Astrocyte of the hippocampus (primary cell): ENCODE measurements at places on chromosomes 12 and 14.
A peak's percentile ranks its signal among the peaks of the same experiment; 100 is the strongest.

GRCh38 chr14:77311217-77311616 is 9.5 kb downstream of the POMT2 start:
- DNase-seq = no peak

GRCh38 chr14:29236848-29237247 is 470.3 kb downstream of the FOXG1 start:
- DNase-seq = peak; percentile 77

DNA sequence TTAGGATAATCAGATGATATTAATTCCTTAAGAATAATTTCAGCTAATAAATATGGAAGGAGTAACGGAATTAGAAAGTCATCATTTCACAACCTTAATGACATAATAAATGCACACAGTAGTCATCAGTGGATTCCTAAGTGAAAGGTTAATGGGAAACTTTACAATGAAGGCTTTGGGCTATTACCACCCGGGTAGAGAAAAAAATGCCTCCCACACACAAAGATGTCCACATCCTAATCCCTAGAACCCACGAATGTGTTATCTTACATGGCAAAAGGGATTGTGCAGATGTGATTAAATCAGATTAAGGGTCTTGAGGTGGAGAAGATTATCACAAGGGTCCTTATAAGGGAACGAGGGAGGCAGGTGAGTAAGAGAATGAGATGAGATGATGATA is 5.6 kb downstream of the TMED10 start:
- DNase-seq = no peak

DNA sequence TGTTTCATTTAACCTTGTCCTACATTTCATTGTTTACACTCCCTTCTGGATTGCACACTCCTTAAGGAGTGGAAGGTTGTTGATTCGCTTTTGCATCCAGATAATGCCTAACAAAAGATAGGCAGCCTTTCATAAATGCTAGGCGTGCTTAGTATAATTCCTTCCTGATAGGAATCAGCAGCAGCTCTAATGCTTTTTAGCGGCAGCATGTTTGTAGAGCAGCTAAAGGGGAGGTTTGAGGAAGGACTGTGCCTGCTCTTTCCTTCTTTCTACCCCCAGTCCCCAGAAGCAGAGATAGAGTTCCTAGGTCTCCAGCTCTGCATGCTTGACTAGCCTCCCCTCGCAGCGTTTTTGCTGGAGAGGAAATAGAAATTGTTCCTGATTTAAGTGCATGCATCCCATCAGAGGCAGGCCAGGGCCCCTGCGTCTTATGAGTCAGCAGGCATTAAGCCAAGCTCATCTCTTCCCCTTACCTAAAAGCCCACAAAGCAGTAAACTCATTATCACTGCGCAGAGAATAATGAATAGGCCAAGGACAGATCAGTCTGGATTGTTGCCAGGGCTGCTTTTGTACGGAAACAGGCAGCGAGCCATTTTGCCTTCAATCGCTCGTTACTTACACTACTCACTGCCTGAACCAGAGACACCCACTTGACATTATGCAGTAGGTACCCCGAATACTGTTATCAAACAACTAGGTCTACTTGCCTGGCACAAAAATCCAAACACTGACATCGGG is 14.0 kb upstream of the TBPL2 start:
- peak; percentile 80 for DNase-seq

DNA sequence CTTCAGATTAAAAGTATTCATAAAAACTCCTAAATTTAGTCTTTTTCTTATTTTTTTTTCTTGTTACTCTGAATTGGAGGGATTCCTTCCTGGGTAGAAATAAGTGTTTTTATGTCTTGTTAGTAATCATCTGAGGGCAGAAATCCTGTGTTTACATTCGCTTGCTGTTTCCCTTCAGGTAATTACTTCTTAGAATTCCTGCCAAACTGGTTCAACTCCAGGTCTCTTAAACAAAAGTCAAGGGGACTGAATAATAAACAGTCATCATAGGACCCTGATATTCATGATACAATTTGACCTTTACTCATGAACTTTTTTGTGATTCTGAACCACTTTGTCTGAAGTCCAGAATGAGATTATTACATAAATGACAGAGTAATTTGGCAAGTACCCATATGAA is 843.9 kb downstream of the FLRT2 start:
- DNase-seq = no peak

- DNase-seq = peak; percentile 76
These were observed 32.6 kb upstream of the PLEKHG3 start for GRCh38 chr14:64671591-64671990.

DNA sequence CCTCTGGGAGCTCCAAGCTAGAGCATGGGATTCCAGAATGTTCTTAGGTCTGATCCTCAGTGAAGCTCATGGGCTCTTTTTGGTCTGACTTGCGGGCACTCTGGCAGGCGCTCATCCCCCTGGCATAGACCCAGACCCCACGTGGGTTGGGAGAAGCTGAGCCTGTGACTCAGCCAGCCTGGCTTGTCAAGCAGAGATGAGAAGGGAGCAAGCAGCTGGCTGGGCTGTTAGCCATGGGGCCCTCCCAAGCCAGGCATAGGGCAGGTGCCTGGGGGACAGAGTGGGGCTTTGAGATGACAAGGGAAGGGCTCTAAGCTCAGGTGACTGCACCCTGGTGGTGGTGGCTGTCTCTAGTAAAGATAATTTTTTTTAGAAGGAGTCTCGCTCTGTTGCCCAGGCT is 80.3 kb upstream of the NOS1 start:
- DNase-seq = peak; percentile 79

GRCh38 chr14:59275668-59276067 is 87.2 kb downstream of the DAAM1 start:
- DNase-seq = peak; percentile 85

DNA sequence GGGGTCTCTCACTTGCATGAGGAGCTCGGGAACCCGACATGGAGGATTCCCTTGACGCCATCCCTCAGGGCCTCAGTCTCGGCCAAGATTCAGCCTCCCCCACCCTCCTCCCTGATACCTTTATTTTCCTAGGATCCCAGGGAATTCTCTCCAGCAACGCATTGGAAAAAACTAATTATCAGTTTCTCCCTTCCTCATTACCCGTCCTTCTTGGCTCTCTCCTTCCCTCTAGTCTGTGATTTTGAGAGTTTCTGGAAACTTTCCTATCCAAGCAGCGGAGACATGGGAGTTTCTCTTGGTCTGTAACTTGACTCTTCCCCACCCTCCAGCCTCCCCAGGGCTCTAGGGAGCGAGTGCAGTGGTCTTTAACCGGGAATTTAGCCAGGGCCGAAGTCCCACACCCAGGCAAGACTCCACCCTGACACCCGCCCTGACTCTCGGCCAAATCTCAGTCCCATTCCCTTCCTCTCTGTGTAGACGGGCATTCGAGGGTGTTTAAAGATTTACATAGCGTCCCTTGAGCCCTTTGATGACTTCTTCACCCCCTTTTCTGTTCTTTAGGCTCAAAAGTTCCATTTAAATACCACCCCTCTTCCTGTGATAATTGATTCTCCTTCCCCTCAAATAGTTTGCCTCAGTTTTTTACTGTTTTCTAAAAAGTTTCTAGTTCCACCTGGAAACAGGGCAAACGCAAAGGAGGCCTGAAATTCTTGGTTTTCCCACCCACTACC is 6.7 kb downstream of the HOXC5 start:
- DNase-seq = no peak

GRCh38 chr14:80844872-80845271 is 96.7 kb downstream of the CEP128 start:
- no peak for DNase-seq

- no peak for DNase-seq
These were observed 126.6 kb downstream of the CHST11 start for GRCh38 chr12:104583301-104583700.

- peak; percentile 35 for DNase-seq
These were observed 983 bp downstream of the MYF6 start for GRCh38 chr12:80708259-80708974.

- DNase-seq = no peak
These were observed 27.1 kb upstream of the GPRC5A start for GRCh38 chr12:12864243-12864642.

DNA sequence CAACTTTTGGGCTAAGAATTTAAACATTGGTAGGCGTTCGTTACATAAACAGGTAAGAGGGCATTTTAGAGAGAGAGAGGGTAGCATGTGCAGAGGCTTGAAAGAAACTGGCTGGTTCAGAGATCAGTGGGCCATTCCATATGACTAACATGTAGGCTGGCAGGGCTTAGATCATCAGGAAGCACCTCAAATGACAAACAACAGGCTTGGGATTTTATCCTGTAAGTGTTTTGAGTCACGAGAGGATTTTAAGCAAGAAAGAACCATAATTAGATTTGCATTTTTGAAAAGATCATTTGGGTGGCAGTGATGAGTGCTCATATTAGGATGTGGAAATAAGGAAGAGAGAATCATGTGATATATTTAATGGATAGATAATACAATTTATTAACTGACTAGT is 8.7 kb upstream of the PLEKHA5 start:
- DNase-seq = no peak

- no peak for DNase-seq
These were observed 47.7 kb downstream of the MVK start for GRCh38 chr12:109621211-109621694.

DNA sequence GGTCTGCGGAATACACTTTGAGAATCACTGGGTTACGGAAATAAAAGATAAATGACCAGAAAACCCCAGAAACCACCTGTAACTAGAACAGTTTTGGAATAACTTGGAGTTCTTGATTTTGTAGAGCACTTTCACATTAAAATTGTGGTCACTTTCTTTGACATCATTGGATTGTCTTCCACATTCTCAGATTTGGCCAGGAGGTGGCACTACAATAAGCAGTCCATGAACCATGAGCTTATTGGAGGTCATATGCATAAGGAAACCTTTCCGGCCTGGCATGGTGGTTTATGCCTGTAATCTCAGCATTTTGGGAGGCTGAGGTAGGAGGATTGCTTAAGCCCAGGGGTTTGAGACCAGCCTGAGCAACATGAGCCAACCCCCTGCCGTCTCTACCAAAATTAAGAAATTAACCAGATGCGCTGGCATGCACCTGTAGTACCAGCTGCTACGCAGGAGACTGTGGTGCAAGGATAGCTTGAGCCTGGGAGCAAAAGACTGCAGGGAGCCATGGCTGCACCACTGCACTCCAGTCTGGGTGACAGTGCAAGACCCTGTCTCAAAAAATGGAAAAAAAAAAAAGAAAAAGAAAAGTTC is 107.7 kb upstream of the CAND1 start:
- DNase-seq = peak; percentile 47

- peak; percentile 54 for DNase-seq
These were observed 154.1 kb downstream of the NEDD1 start for GRCh38 chr12:97061171-97061570.

DNA sequence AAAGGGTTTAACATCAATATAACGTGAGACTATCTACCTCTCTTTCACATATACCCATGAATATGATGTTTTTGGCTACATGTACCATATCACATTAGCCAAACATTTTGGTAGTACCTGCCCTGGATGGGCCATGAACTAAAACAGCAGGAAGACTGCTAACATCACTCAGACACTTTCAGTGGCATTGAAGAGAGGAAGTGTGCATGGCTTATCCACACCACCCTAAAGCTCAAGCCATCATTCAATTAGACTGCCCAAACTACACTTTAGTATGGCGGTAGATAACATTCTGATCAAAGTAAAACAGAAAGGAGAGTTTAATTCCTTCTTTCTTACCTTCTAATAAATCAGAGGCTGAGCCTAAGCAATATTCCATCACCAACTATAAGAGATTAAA is 103.0 kb downstream of the PEBP1 start:
- no peak for DNase-seq

DNA sequence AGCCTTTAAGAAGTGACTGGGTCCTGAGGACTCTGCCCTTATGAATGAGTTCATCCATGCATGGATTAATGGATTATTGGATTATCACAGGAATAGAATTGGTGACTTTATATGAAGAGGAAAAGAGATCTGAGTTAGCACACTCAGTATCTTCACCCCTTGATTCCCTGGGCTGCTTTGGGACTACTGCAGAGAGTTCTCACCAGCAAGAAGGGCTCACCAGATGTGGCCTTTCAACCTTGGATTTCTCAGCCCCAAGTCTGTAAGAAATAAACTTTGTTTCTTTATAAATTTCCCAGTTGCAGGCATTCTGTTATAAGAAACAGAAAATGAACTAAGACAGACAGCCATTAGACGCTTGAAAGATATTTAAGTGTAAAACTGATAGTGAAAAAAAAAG is 509.2 kb downstream of the FLRT2 start:
- DNase-seq = no peak

DNA sequence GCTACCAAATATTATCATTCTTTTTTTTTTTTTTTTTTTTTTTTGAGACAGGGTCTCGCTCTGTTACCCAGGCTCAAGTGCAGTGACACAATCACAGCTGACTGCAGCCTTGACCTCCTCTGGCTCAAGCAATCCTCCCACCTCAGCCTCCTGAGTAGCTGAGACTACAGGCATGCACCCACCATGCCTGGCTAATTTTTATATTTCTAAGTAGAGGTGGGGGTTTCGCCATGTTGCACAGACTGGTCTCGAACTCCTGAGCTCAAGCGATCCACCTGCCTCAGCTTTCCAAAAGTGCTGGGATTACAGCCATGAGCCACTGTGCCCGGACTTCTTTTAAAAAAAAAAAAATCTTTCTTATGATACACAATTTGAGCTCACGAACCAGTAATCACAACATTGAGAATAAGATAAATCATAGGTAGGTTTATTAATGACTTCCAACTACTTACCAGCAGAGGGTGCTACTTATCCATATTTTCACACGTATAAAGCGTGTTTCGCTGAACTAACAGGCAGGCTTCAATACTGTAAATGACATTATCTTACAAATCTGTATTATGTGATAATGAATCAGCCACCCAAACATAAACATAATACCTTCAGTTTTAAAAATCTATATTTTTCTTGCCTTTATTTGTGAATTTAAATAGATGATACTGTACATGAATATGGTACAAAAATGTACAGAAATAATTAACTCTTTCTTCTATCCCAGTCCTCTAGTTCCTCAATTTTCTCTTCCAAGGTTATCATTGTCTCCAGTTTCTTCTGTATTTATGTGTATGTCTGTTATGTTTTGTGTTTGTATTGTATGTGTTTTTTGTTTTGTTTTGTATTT is 42.5 kb upstream of the BCAT1 start:
- peak; percentile 71 for DNase-seq

GRCh38 chr12:16349131-16349460 is 1.7 kb downstream of the MGST1 start:
- peak; percentile 76 for DNase-seq

DNA sequence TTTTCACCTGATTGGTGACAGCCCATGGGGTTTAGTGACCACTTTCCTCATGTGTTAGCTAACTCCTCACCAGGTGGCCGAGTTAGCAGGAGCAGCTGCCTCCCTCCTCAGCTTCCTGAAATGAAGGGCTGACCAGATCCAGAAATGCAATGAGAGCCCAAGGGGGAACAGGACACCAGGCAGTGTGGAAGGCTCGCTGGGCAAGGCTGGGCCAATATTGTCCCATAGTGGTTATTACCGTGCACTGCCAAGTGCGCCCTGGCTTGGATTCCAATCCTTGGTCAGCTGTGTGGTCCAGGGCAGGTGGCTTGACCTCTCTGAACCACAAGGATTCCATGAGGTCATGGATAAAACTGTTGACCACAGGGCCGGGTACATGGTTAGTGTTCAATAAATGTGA is 3.6 kb upstream of the HSPB8 start:
- no peak for DNase-seq

- DNase-seq = no peak
These were observed 100.7 kb upstream of the MAP1LC3B2 start for GRCh38 chr12:116458492-116458891.
